ENCODE measurements at places on chromosomes 13 and 19. TPM values are rescaled to one million over a fixed set of nuclear protein-coding genes. Genes with fewer than 3 reads are reported as not detected.

The COL4A1 gene
- total RNA-seq: not detected

The ZNF28 gene
- 16.0 TPM for total RNA-seq

DNA sequence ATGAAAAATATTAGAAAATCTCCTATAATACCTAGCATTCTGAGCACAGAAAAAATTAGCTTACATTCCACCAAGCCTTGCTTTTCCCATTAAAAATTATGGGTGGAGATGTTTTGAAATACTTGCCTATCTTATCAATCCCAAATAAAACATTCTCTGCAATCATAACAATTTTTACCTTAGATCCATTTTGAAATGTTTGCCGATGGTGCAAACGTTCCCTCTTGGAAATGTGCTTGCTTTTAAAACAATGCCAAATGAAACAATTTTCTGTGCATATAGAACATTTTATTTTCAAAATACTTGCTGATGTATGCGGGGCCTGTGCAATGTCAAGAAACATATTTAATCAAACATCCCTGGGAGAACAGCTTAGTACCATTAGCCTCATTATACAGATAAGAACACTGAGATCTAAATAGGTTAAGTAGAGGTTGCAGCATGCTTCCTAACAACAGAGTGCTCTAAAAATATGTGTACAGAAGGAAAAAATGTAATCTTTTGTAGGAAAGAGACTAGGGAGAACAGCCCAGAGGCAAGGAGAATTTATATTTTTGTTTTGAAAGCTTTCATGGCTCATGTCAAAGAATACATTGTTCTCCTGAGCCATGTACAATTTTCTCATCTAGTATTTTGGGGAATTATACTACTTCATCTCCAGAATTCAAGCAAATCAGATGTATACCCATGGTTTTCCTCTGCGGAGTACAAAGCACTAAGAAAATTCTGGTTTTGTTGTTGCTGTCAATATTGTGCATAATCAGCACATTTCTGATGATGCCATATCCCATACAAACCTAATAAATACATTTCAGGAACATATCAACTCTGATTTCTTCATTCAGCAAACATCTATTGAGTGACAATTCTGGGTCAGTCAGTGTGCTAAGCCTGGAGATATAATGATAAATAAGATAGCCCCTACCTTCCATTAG lies 25.9 kb upstream of the FNDC3A start:
- no peaks in the 10 kb centered on the region for H3K36me3 ChIP-seq
- H3K27me3 ChIP-seq: no peaks in the 10 kb centered on the region
- H3K4me3 ChIP-seq: no peak overlapping the region
- no peak overlapping the region for H3K27ac ChIP-seq
- no peaks in the 10 kb centered on the region for H3K4me1 ChIP-seq
- DNase-seq: no peak

DNA sequence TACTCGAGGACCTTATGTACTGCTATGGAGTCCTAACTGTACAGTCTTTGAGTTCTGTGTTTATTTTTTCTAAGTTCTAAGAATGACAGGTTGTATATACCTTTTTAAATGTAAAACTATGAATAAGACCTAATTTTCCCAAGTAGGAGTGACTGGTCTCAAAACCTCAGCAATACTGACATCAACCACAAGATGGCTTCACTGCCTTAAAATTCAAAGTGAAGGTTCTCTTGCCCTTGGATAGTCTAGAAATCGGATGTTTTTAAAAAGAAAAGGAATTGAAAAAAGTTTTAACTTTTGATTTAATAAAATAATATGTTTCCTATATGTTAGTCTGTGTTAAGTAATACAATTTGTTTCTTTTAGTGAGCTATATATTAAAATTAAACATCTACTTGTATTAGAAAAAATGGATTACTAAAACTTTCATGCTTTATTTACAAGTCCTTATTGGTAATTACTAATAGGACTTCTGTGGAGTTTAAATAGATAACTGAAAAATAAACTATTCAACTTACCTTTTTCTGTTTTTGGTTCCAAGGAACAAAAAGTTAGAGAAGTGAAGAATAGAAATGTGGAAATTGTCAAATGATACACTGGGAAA lies 52.0 kb downstream of the TDRD3 start:
- H3K27me3 ChIP-seq: no peaks in the 10 kb centered on the region
- no peak overlapping the region for H3K4me3 ChIP-seq
- H3K4me1 ChIP-seq: no peaks in the 10 kb centered on the region
- H3K36me3 ChIP-seq: no peaks in the 10 kb centered on the region

- no peak overlapping the region for H3K27ac ChIP-seq
- H3K27me3 ChIP-seq: no peaks in the 10 kb centered on the region
- peaks cover 73% of the 10 kb centered on the region for H3K4me1 ChIP-seq
- no peaks in the 10 kb centered on the region for H3K36me3 ChIP-seq
Measured at GRCh38 chr13:30835442-30835841, 70.6 kb upstream of the MEDAG start.

DNA sequence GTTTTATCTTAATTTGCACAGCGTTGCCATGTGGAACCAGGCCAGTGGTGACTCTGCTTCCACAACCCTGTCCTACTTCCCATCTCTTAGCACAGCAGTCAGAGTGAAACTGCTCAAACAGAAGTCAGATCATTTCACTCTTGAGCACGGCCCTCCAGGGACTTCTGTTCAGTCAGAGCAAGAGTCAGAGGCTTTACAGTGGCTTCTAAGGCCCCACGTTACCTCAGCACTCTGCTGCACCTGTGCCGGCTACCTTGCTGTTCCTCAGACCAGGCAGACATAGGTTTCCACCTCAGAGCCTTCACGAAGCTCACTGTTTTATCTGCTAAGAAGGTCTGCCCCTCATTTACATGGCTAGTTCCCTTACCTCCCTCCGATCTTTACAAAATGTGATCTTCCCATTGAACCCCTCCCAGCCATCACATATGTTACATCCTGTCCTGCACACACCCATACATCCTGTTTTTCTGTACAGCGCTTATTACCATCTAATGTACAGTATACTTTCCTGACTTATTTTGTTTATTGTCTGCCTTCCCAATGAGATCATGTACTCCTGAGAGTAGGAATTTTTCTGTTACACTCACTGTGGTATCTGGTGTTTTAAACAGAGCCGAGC lies 41.6 kb downstream of the TM9SF2 start:
- H3K27me3 ChIP-seq: no peaks in the 10 kb centered on the region
- H3K4me1 ChIP-seq: no peaks in the 10 kb centered on the region
- peaks cover 79% of the 10 kb centered on the region for H3K36me3 ChIP-seq
- no peak for DNase-seq
- H3K27ac ChIP-seq: no peak overlapping the region
- no peak overlapping the region for H3K4me3 ChIP-seq

DNA sequence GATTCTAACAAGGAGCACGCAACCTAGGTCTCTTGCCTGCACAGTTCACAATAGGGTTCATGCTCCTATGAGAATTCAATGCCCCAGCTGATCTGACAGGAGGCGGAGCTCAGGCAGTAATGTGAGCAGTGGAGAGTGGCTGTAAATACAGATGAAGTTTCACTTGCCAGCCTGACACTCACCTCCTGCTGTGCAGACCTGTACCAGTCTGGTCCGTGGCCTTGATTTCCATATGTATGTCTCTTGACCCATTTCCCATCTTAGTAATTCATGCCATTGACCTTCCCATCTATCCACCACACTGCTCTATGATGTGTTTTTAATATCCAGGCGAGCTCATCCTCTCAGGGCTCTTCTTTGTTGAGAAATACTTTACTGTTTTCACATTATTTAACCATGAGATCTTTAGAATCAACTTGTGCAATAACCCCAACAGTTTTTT lies 95.2 kb downstream of the LRCH1 start:
- no peak overlapping the region for H3K27ac ChIP-seq
- no peaks in the 10 kb centered on the region for H3K27me3 ChIP-seq
- 0 out of 2 replicates have a peak, but pooled peaks cover 2% of the 10 kb centered on the region for H3K36me3 ChIP-seq
- peak; percentile 53 for DNase-seq

- no peaks in the 10 kb centered on the region for H3K36me3 ChIP-seq
- no peak overlapping the region for H3K27ac ChIP-seq
- H3K4me3 ChIP-seq: no peak overlapping the region
- H3K4me1 ChIP-seq: peaks cover 16% of the 10 kb centered on the region
- H3K27me3 ChIP-seq: peaks cover 3% of the 10 kb centered on the region
Measured at GRCh38 chr19:19741184-19741583, 8.3 kb upstream of the ZNF14 start.

GRCh38 chr19:13094771-13095392 lies 7.8 kb downstream of the LYL1 start:
- no peaks in the 10 kb centered on the region for H3K36me3 ChIP-seq
- no peaks in the 10 kb centered on the region for H3K27me3 ChIP-seq
- no peak for DNase-seq
- H3K27ac ChIP-seq: no peak overlapping the region
- no peak overlapping the region for H3K4me3 ChIP-seq

The ZNF763 gene
- 0.49 TPM for total RNA-seq

The PGLYRP1 gene
- total RNA-seq: not detected

- H3K4me1 ChIP-seq: no peaks in the 10 kb centered on the region
- no peak for DNase-seq
- H3K4me3 ChIP-seq: no peak overlapping the region
- no peak overlapping the region for H3K27ac ChIP-seq
Measured at GRCh38 chr13:79655509-79655908, 174.6 kb downstream of the NDFIP2 start.

- no peaks in the 10 kb centered on the region for H3K27me3 ChIP-seq
- peaks cover 40% of the 10 kb centered on the region for H3K4me1 ChIP-seq
- DNase-seq: no peak
- no peak within 1 kb of the TSS for H3K27ac ChIP-seq
Measured at GRCh38 chr19:48746738-48747575, at the start of gene IZUMO1. TSS of gene IZUMO1 (minus strand) at chr19:48746909. CDS start at chr19:48745859, 1,050 bp downstream.

DNA sequence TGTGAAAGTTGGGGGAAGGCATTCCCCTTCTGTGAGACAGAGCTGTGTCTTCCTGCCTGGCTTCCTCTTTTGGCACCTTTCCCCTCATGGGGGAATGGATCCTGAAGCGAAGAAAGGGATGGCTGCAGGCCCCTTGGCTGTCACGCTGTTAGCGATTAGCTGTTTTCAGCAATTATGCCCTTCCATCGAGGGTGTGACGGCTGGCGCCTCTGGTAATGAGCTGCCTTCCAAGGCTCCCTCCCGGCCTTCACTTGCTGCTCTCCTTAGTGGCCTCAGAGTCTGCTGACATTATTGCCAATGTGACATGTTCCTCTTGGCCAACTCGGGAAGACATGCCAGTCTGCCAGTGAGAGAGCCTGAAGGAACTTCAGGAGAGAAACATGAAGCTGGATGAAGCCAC lies 162.1 kb downstream of the ZIC5 start:
- no peak for DNase-seq
- H3K36me3 ChIP-seq: no peaks in the 10 kb centered on the region
- H3K4me3 ChIP-seq: no peak overlapping the region
- H3K4me1 ChIP-seq: peaks cover 9% of the 10 kb centered on the region
- no peaks in the 10 kb centered on the region for H3K27me3 ChIP-seq
- H3K27ac ChIP-seq: no peak overlapping the region

- H3K27ac ChIP-seq: no peak overlapping the region
- no peak for DNase-seq
- H3K27me3 ChIP-seq: no peaks in the 10 kb centered on the region
- no peak overlapping the region for H3K4me3 ChIP-seq
- no peaks in the 10 kb centered on the region for H3K36me3 ChIP-seq
Measured at GRCh38 chr13:36061054-36061453, 70.1 kb downstream of the DCLK1 start.

The MAST1 gene
- 0.27 TPM for total RNA-seq

- H3K36me3 ChIP-seq: no peaks in the 10 kb centered on the region
- H3K27me3 ChIP-seq: no peaks in the 10 kb centered on the region
- no peak overlapping the region for H3K4me3 ChIP-seq
- DNase-seq: no peak
Measured at GRCh38 chr13:72694314-72694713, 33.1 kb downstream of the MZT1 start.

- peaks cover 67% of the 10 kb centered on the region for H3K36me3 ChIP-seq
- peak overlapping the region; percentile 17 for H3K27ac ChIP-seq
- H3K4me3 ChIP-seq: no peak overlapping the region
- no peak for DNase-seq
- H3K27me3 ChIP-seq: no peaks in the 10 kb centered on the region
Measured at GRCh38 chr19:42229855-42230351, 9.8 kb downstream of the ZNF526 start.

The ZFP14 gene
- 5.0 TPM for total RNA-seq

The SLC10A2 gene
- not detected for total RNA-seq

DNA sequence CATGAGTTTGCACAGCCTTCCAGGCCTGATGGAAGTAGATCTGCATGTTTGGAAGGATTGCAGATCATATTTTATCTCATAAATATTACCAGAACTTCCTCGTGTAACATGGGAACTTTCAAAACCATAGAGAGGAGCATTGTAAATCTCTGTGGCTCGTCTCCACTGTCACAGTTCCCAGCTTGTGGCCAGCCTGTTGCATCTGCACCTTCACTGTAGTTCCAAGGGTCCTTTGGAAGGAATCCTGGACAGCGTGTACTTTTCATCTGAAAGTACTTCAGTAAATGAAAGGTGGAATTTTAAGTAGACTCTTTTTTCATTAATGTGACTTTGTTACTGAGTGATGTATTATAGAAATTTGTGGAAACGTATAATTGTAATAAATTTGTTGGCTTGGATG lies 105.4 kb downstream of the ATP11A start:
- H3K4me3 ChIP-seq: no peak overlapping the region
- DNase-seq: no peak
- H3K4me1 ChIP-seq: peaks cover 16% of the 10 kb centered on the region
- peaks cover 11% of the 10 kb centered on the region for H3K36me3 ChIP-seq
- no peak overlapping the region for H3K27ac ChIP-seq

DNA sequence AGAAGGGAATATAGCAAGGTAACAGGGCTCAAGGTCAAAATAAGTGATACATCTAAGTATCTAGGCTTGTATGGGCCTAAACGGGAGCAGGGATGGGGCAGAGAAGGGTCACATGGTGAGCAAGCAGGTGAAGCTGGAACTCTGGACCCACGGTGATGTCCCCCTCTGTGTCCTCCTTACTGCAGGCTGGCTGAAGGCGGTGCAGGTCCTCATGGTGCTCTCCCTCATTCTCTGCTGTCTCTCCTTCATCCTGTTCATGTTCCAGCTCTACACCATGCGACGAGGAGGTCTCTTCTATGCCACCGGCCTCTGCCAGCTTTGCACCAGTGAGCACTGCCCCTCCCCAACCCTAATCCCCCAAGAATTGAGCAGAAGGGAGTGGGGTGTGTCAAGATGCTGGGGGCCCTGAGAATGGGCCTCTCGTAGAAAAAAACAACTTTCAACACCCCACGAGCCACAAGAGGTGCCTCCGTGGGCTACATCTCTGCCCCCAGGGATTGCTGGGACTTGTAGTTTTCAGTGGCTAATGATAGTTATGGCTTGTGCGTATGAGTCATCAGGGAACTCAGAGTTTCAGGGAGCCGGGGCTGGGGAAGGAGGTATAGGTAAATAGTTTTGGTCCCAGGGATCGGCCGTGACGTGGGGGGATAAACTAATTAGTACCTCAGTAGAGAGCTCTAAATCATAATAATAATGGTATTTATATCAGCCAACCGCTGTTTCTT lies 4.0 kb downstream of the EMP3 start:
- no peaks in the 10 kb centered on the region for H3K27me3 ChIP-seq
- H3K4me1 ChIP-seq: peaks cover 38% of the 10 kb centered on the region
- no peak for DNase-seq
- H3K27ac ChIP-seq: no peak overlapping the region

DNA sequence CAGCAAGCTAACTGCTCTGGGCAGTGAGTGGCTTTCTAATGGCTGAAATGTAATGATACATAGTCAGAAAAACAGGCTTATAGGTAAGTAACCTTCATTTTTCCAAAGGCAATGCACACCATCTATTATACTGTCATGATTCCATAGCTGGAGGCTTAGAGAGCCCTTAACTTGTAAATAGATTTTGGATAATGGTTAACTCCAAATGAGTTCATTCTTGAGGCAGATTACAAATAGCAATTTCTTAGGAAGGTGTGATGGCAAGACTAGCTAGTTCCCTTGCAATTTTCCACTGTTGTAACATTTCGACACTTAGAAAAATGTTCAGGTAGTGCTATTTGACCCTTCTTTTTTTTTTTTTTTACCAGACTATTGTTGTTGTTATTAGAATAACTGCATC lies 789.8 kb upstream of the PCDH9 start:
- no peaks in the 10 kb centered on the region for H3K4me1 ChIP-seq
- H3K36me3 ChIP-seq: no peaks in the 10 kb centered on the region
- H3K27me3 ChIP-seq: no peaks in the 10 kb centered on the region
- no peak overlapping the region for H3K27ac ChIP-seq

The ONECUT3 gene
- not detected for total RNA-seq

Data from HepG2 (cell line).